ENCODE measurements at places on chromosomes 3 and 15.

DNA sequence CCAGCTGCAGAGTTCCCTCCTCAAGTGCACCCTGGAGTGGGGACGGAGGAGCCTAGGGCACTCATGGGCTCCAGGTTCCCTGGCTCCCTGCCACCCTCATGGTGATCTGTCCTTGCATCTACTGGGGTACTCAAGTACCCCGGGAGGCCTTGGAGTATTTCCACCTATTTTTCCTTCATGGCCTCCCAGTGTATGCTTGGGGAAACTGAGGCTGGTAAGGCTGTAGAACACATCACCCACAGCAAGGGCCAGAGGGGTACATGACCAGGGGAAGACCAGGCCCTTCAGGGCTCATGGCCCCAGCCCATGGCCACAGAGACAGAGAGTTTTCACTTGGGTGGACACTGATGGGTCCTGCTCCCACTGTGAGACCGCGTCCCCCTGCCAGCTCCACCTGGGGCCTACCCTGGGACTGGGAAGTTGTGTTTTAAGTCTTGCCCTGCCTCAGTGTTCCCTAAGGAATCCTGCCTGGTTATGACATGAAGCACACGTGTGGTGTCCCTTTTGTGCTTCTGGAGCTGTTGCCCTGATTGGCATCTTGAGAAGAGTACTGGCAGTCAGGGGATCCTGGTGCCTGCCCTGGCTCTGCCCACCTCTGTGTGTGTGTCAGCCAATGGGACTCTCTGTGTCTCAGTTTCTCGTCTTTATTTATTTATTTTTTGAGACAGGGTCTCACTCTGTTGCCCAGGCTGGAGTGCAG, 132.8 kb downstream of the TJP1 start:
- no peak for DNase-seq

DNA sequence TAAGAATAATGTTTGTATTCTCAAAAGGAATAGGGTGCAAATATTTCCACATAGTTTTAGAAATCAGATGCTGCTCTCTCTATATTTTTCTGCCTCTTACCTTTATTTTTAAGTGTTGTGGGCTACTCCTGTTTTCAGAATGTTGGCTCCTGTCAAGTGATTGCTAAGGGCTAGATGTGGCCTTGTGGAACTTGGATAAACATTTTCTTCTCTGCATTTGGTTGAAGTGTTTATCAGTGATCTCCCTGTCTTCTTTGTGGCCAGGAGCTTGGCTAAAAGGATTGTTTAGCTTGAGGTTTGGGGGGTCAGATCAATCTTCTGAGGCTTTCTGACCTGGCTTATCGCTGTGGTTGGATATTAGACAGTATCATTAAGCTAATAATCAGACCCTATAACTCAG, 112.6 kb downstream of the TCF12 start:
- no peak for DNase-seq

DNA sequence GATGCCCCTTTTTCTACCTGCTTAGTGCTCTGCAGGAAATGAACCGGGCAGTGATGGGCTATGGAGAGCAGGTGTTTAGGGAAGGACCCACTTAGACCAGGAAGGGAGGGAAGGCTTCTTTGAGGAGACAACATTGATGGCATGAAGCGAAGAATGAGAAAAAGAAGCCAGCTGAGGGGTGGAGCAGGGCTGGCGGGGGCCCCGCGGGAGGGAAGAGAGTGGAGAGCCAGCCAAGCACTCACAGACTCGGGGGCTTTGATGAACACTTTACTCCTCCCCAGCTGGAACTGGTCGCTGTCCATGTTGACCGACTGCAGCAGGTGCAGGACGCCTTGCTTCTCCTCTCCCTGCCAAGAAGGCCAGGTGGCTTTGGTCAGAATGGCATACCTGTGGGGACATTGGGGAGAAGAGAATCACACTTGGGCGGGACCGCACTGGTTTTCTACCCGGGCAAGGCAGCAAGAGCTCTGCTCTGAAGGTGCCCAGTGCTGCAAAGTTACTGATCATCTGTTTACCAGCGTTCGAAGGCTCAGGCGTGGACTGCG, 28.4 kb upstream of the LDHAL6B start:
- no peak for DNase-seq

GRCh38 chr3:52600258-52600657, 63.9 kb downstream of the UQCC5 start:
- DNase-seq, result no peak

GRCh38 chr15:70086636-70087035, 11.1 kb downstream of the TLE3 start:
- DNase-seq, result no peak

DNA sequence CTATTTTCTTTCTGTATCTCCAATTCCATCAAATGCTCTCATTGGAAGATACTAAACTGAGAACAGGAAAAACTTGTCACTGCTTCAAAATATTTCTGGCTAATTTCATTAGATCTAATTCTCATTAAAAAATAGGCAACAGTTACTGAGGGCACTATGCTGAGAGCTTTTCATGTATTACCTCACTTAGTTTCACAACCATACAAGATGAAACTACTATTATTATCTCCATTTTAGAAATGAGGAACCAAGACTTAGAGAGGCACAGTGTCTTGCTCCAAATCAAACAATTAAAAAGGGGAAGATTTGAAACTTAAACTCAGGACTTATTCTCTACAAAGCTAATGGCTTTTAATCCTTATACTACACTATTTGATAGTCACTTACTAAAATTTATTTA, 7.2 kb upstream of the OTOL1 start:
- no peak for DNase-seq

- DNase-seq, result peak; percentile 47
These were observed 45.7 kb upstream of the RAB6B start for GRCh38 chr3:133941415-133941821.

- no peak for DNase-seq
These were observed 60.5 kb upstream of the TMEM115 start for GRCh38 chr3:50419595-50420370.

- no peak for DNase-seq
These were observed 23.8 kb upstream of the GOLGA6C start for GRCh38 chr15:75234191-75234810.

GRCh38 chr3:149765762-149766334, 13.6 kb upstream of the COMMD2 start:
- DNase-seq, result peak; percentile 58

DNA sequence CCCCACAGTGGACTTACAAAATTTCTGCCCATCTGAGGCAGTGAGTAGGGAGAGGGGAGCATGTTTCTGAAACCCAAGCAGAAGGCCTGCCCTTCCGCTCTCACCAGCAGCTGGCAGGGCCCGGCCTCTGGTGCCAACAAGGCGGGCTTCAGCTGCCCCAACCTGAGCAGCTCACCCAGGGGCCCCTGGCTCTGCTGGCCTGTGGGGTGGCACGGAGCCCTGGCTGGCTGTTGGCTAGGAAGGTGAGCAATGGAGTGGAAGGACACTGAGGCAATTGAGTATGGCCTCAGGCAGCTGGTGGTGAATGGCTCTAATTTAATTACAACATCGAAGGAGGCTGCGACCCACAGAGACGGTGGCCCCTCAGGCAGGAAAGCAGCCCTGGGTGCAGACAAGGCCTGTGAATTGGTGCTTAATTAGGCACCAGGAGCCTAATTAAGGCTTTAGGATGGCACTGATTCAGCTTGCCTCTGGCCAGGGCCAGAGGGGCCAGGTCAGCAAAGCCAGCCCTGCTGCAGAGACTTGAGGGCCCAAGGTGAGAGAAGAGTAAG, 60.9 kb downstream of the ST8SIA2 start:
- DNase-seq, result no peak

GRCh38 chr3:101941318-101942040, 92.2 kb downstream of the NFKBIZ start:
- peak; percentile 46 for DNase-seq

- DNase-seq, result peak; percentile 9
These were observed 569.6 kb upstream of the ROBO2 start for GRCh38 chr3:76470285-76470684.

GRCh38 chr3:128665362-128666021, 14.9 kb upstream of the RPN1 start:
- DNase-seq, result peak; percentile 15

- DNase-seq, result no peak
These were observed 21.4 kb downstream of the HDC start for GRCh38 chr15:50244153-50244552.

DNA sequence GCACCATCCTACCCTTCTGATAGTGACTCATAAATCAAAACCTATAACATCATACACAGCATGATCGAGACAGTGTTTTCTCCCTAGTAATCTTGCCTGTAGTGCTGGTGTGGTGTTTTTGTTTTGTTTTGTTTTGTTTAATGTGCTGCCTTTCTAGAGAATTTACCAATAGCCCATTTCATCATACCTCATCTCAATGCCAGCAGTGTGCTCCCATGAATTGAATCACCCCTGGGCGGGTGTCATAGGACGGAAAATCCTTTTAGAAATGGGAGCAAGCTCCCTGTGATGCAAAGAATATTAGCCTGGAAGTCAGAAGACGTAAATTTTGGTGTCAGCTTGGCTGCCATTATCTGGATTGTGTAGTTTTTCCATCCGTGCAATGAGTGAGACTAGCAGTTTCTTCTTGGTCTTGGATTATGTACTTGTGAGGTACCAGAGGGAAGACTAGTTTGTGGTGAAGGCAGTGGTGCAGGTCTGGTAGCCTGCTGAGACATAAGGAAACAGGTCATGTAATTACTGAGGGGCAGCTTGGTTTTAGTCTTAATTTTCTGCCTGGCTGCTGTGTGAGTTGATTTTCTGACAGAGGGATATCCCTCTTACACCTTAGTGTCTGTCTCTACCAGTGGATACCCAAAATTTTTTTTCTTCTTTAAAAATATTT, 29.9 kb downstream of the IGSF10 start:
- no peak for DNase-seq

DNA sequence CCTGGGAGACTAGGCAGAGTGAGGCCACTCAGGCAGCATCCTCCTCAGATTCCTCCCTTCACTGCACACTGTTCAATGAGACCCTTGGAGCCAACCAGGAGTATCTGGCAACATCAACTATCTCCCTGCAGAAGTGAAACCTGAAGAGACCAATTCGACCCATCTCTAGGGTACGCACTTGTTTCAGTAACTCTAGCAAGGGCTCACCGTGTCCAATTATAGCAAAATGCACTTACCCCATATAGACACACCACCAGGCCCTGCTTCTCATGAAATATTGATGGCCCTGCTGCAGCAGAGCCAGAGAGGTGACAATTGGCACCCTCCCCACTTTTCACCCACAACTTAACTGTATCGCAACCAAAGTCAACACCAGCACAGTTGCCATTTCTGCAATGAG, 196.1 kb upstream of the IGF1R start:
- DNase-seq, result no peak

GRCh38 chr15:77832874-77833273, 200.2 kb upstream of the LINGO1 start:
- DNase-seq, result no peak
